ENCODE measurements at places on chromosomes 6 and 20.

DNA sequence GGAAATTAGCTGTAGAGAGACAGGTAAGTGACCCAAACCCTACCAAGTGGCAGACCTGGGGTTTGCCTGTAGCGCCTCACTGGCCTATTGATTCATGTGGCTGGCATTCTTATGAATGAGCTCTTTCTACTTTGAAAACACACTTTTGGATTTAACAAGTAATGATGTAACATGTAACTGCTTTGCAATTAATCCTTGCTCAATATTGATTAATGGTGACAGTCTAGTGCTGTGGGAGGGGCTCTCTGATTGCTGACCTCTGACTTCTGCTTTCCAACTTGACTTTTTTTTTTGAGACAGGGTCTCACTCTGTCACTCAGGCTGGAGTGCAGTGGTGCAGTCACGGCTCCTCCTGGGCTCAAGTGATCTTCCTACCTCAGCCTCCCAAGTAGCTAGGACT is 82.7 kb downstream of the TIAM2 start:
- no peak for DNase-seq

DNA sequence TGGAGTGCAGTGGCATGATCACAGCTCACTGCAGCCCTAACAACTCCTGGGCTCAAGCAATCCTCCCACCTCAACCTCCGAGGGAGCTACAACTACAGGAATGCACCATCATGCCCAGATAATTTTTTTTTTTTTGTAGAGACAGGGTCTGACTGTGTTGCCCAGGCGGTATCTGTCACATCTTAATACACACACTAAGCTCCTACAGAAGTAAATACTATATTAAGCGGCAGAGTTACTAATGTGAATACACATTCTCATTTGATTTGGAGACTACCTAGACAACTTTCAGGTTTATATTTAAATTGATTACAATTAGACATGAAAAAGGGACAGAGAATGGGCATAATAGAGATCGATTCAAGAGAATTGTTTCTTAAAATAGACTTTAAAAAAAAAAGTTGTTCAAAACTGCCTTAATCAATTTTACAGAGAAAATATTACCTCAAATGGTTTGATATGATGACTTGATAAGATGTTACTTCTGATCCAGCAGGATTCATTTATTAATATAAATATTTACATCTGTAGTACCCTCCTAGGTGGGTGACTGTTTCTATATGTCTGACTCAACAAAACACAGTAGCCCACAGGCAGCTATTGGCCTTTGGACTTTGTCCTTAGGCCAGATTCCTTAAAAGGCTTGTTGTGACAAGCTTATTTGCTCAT is 7.1 kb upstream of the LOC128125822 start:
- no peak for DNase-seq

- DNase-seq, result no peak
Measured at GRCh38 chr6:2432292-2432691, 186.9 kb upstream of the GMDS start.

GRCh38 chr6:71524201-71524600 is 235.6 kb downstream of the OGFRL1 start:
- no peak for DNase-seq

DNA sequence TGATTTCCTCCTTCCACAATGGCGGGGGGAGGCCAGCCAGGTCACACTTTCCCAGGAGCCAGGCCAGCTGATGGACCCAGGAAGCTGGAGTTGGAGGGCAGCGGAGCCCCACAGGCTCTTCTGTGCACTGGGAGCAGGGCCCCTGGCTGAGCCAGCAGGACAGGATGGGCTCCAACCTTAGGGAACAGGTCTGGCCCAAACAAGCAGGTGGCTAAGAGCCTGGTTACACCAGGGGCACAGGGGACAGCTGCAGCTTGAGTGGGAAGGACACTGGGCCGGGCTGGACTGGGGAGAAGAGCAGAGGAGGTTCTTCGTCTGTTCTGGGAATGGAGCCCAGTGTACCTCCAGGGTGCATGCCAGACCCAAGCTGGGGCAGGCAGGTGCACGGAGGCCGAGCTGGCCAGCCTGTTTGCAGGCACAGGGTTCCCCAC is 102.3 kb downstream of the DLL1 start:
- DNase-seq, result no peak

- DNase-seq, result peak; percentile 89
Measured at GRCh38 chr6:45586216-45587171, 208.8 kb upstream of the SUPT3H start.

DNA sequence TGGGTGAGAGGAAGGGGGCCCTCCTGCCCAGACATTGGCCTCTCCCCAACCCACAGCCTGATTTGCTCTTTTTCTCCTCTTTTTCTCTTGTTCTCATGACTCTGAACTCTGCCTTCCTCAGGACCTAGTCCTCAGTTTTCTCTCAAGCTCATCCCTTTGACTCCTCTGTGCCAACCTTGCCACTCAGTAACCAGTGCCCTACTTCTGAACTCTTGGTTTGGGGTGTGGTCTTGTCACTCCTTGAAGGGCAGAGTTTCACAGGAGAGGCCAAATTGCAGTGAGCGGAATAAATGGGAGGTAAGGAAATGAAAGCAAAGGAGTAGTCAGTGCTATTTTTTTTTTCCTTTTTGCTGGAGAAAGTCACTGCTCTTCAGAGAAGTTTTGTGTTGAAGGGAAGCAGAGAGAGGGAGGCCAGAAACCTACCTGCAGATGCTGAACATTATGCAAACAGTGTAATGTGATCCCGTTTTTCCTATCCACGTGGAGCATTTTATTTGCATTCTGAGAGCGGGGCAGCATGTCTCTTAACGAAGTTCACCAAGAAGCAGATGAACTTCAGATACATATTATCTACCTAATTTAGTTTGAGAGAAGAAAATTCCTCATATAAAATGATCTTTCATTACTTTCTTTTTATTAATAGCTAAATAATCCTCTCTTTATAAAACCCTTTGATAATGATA is 26.9 kb downstream of the CFAP61 start:
- DNase-seq, result no peak

GRCh38 chr6:144955392-144955791 is 670.3 kb downstream of the UTRN start:
- no peak for DNase-seq

- no peak for DNase-seq
Measured at GRCh38 chr6:45607798-45608197, 230.1 kb upstream of the SUPT3H start.

DNA sequence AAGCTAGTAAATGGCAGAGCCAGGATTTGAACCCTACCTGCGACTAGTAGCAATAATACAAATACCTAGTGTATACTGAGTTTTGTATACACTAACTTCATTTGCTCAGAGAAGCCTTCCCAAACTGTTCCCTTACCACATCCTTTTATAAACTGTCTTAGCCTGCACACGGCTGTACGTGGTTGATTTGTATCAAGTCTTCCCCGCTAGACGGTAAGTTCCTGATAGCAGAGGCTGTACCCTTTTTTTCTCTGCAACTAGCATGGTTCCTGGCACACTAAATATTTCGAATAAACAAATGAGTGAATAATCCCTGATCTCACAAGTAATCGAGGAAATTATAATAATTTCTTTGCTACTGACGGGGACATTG is 636 bp downstream of the RTF2 start:
- DNase-seq, result no peak

DNA sequence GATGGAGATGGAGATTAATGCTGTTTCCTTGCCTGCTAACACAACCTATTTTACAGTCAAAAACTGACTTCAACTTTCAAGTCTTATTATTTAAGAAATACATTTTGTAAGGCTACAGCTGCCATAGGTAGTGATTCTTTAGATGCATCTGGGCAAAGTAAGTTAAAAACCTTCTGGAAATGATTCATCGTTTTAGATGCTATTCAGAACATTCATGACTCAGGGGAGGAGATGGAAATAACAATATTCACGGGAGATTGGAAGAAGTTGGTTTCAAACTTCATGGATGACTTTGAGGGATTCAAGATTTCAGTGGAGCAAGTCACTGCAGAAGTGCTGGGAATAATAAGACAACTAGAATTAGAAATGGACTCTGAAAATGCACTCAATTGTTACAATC is 174.9 kb upstream of the GGTLC1 start:
- DNase-seq, result no peak

DNA sequence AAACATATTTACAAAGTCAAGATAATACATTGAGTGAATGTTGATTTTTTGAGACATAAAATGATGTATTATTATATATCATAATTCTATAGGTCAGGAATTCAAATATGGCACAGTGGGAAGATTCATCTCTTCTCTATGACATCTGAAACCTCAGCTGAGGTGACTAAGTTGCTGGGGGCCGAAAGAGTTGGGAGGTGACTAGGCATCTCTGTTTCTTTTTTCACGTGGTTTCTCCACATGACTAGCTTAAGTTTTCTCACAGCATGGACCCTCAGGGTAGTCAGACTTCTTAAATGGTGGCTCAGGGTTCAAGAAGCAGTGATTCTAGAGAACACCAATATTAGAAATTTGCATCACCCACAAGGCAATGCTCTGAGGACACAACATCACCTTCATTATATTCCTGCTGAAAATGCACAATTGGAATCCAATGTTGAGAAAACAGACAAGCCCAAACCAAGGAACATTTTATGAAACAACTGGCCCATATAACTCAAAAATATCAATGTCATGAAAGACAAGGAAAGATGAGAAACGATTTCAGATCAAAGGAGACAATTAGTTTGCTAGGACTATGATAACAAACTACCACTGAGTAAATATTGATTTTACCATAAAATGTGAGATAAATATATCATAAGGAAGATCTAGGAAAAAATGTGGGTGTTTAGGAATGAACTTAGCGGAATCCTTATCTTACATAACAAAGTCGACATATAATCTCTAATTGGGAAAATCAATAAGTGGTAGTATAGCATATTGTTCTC is 273.3 kb upstream of the IRAK1BP1 start:
- no peak for DNase-seq

DNA sequence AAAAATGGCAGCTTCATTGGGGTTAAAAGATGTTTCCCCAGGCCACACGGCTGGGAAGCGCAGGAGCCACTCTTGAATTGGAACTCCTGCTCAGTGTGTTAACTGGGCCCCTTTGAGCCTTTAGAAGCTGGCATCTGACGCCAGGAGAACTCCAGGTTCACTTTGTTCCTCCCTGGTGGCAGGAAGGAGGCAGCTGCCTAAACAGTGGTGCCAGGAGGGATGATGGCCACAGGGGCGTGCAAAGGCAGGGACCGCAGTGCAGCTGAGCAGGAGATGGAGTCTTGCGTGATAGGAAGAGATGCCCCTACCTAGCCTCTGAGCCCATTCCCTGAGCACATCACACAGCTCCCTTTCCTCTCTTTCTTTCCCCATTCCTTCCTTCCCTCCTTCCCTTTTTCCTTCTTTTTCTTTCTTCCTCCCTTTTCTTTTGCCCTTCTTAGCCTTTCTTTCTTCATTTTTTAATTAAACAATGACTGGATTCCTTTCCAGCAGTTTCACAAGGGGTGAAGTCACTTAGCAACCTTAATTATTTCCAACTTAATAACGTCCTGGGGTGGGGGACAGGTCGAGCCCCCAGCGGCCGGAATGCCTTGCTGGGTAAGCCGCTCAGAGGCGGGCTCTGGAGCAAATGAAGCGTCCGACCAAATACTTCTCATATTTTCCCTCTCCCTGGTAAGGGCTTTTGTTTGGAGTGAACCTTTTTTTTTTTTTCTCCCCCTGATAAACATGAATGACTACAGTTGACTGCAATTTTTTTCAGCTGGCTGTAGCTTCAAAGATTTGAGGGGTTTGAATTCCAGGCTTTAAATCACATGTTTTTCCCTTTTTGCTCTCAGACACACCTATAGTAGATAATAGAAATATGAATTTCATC is 20.8 kb upstream of the BMP7 start:
- no peak for DNase-seq

DNA sequence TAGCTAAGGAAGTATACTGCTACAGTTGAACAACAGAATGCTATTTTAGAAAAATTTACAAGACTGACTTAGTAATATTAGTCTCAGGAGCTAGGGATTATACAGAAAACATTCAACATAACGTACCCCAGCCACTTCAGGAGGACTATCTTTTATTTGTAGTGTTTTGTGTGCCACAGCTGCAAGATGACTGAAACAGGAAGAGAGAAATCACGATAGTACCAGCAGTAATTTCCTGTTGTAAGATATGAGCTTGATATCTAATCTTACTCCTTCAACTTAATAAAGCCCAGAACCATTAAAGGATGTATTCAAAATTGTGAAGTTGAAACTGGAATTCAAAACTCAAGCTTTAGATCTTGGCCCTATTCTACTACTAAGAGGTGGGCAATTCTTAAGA is 42.1 kb downstream of the SLC35A1 start:
- peak; percentile 12 for DNase-seq

GRCh38 chr6:136415351-136416007 is 125.8 kb upstream of the BCLAF1 start:
- no peak for DNase-seq

GRCh38 chr6:13318821-13319220 is 9.5 kb downstream of the TBC1D7 start:
- DNase-seq, result no peak

Data from activated CD4-positive, alpha-beta T cell treated with anti-CD3 and anti-CD28 coated beads, Interleukin-10, Interleukin-2, amounts not matched to agents 100 ng/mL and 50 ng/mL, durations not matched to agents 16 hours and 8 hours (primary cell).